Mesenteric fat pad (tissue), 1 donor: ENCODE measurements at places on chromosomes 11 and 22. TPM values are rescaled to one million over a fixed set of nuclear protein-coding genes. Genes with fewer than 3 reads are reported as not detected.

TREH gene
- total RNA-seq = not detected

SIRT3 gene
- total RNA-seq = 14.1 TPM

FOLH1 gene
- total RNA-seq = 0.90 TPM

KRTAP5-1 gene
- not detected for total RNA-seq

APOBEC3A gene
- 17.5 TPM for total RNA-seq

MCHR1 gene
- not detected for total RNA-seq

CD248 gene
- 810 TPM for total RNA-seq

SLC16A8 gene
- total RNA-seq = not detected
